ENCODE measurements at places on chromosomes 3 and 15.

DNA sequence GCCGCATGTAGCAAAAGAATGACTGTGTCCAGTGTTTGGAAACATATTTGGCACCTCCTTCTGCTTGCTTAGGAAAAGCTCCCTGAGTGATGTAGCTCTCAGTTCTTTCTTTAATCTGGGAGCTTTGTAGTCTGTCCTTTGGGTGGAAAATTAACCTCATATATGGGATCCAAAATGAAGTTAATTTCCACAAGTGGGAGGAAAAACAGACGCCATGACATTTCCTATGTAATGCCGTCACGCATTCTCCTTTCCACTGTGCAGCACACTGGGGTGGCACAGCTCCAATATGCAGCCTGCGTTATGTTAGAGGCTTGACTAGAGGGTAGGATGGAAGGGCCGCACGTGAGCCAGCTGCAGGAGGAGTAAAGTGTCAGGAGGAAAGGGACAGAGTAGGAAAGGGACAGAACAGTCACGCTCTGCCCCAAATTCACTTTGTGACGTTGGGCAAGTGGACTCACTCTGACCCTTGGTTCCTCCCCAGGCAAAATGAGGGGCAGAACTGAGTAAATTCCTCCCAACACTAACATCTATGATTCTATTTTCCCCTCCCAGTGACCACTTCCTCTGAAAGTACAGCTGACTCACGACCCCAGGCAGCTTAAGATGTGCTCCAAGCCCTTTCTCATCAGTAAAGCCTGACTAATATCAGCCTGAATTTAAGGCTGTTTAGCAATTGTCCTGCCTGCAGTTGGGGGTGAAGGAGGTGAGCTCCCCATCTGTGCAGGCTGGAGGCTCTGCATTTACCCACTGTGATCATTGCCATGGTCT, 176.5 kb upstream of the PFN2 start:
- DNase-seq, result peak; percentile 8

DNA sequence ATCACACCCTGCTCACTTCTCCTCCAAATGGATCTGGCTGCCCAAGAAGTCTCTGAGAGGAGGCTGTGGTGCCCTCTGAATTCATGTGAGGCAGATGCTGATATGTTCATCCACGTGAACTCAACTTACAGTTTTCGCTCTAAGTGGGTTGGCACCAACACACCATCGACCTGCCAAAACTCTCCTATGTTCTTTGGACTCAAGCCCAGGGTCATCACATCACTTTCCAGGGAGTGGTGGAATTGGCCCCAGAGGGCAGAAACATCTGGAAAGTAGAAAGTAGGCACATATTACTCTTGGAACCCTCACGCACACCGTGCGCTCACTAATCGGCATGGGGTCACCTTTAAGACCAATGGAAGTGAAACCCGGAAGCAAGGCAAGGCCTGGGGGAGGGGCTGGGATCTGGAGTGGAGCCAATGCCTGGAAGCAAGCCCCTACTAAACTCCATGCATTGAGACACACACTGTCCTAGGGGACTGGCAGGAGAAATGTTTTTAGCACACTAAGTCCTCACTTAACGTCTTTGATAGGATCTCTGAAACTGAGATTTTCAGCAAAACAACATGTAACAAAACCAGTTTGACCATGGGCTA, 41.4 kb downstream of the SSUH2 start:
- no peak for DNase-seq

- DNase-seq, result peak; percentile 51
Measured at GRCh38 chr3:5022187-5022965, 43.1 kb downstream of the BHLHE40 start.

DNA sequence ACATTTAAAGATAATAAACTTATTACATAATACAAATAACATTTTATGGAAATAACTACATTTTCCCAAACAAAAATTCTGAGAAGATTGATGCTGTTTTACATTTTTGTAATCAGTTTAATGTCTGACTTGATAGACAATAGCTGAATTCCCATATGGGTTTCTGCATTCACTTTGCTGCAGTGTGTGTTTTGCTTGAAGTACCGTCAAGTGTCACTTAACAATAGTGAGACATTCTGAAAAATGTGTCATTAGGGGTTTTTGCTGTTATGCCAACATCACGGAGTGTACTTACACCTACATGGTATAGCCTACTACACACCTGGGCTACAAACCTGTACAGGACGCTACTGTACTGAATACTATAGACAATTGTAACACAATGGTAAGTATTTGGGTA, 57.5 kb downstream of the USF3 start:
- no peak for DNase-seq

DNA sequence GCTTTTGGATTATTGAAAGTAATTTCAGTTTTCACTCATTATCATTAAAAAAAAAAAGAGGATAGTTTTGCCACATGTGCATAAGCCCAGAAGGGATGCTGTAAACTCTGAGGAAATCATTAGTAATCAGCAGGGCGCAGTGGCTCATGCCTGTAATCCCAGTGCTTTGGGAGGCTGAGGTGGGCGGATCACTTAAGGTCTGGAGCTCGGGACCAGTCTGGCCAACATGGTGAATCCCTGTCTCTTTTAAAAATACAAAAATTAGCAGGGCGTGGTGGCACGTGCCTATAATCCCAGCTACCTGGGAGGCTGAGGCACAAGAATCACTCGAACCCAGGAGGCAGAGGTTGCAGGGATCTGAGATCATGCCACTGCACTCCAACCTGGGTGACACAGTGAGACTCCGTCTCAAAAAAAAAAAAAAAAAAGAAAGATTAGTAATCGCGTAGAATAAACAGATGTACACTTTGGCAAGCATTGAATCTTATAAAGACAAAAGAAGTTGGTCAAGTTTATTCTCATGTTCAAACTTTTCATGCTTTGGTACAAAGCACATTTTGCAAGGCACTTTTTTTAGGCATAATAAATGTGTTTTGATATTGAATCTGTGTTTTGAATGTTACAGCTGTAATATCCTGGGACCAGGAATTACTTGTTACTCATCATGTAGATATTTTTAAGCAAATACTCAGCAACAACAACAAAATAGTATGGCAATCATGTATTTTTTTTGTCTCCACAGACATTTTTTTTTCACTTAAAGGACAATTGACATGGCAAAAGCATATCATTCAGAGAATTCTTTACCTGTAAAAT, 93.2 kb upstream of the AGTR1 start:
- no peak for DNase-seq

DNA sequence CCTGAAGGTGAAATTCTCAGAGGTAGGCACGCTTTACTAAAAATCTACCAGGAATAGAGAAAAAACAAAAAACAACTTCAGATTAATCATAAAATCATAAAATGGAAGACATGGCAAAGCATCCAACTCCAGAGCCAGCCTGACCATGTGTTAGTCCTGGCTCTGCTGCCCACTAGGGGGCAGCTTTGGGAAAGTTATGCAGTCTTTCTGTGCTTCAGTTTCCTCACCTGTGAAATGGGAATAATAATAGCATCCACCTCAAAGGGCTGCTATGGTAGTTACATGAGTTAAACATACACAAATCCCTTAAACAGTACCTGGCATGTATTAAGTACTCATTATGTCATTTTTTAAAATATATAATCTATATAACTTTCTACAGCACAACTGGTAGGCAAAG, 52.3 kb downstream of the WNT5A start:
- DNase-seq, result no peak

DNA sequence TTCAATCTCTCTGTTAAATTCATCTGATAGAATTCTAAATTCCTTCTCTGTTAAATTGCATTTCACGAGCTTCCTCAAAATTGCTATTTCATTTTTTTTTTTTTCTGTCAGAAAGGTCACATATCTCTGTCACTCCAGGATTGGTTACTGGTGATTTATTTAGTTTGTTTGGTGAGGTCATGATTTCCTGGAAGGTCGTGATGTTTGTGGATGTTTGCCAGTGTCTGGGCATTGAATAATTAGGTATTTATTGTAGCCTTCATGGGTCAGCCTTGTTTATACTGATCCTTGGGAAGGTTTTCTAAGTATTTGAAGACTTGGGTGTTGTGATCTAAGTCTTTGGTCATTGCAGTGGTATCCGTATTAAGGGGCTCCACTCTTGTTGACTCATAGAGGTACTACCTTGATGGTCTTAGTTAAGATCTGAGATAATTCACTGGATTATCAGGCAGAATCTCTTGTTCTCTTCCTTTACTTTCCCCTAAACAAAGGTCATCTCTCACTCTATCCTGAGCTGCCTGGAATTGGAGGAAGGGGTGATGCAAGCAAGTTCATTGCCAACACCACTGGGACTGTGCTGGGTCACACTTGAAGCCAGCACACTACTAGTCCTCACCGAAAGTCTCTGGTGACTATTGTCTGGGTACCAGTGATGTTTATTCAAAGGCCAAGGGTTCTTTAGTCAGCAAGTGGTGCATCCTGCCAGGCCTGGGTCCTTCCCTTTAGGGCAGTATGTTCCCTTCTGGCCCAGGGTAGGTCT, 231.1 kb downstream of the GBE1 start:
- DNase-seq, result no peak

- no peak for DNase-seq
Measured at GRCh38 chr15:89393056-89393455, 58.4 kb upstream of the POLG start.

GRCh38 chr3:18411541-18411940, 13.6 kb downstream of the SATB1 start:
- no peak for DNase-seq

- no peak for DNase-seq
Measured at GRCh38 chr3:26657348-26657976, 34.9 kb downstream of the LRRC3B start.

- no peak for DNase-seq
Measured at GRCh38 chr3:160531311-160531710, 34.1 kb downstream of the KPNA4 start.
